CD4-positive, alpha-beta T cell treated with Interleukin-17A for 1 hour (primary cell): ENCODE measurements at places on chromosomes 1 and 21.

DNA sequence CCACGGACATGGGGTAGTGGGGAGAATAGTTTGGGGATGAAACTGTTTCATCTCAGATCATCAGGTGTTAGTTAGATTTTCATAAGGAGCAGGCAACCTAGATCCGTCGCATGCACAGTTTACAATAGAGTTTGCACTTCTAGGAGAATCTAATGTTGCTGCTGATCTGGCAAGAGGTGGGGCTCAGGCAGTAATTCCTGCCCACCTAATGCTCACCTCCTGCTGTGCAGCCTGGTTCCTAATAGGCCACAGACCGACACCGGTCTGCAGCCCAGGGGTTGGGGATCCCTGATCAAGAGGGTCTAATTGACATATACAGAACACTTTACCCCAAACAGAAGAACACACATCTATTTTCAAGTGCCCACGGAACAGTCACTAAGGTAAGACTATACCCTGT is 275.1 kb downstream of the PTPRU start:
- DNase-seq: no peak

- no peak for DNase-seq
Observed at GRCh38 chr21:41979751-41980369, 26.0 kb upstream of the C2CD2 start.

DNA sequence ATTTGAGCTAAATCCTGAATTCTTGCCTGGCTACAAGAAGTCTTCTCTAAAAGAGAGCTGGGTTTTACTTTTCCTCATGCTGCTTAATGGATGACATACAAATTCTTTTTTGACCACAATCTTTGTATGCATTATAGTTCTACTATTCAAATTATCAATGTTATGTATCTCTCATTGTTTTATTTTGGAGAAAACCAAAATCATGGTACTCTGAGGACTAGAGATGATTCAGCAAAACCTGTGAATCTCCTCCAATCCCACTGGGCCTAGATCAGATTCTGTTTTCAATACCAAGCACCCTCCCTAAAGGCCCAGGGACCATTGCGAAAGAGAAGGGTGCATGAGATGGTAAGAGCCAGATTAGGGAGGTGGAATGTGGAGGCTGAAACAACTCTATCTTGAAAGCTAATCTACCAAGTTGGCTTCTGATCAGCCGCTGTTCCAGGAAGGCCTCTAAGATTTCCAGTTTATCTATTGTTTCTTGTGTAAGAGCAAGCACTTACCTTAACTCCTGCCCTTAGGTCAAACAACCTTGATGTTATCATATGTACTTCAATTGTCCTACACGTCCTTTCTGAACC is 547.2 kb downstream of the PLPP3 start:
- DNase-seq: no peak

DNA sequence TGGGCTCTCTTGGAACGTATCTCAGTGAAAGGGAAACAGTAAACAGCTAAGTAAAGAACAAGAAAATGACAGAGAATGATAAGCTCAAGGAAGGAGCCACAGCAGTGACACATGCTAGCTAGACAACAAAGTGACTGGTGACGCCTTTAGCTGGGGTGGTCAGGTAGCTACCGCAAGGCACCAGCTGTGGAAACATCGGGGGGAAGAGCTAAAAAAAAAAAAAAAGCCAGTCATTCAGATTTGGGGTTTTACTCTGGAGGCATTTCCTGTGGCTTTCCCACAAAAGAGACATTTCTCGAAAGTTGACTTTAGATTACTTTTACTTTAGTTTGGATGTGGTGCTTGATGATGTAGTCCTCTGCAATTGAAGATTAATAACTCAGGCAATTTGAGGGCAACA is 2.1 kb downstream of the FHAD1 start:
- peak; percentile 63 for DNase-seq

GRCh38 chr1:77322061-77322900 is 40.5 kb downstream of the AK5 start:
- no peak for DNase-seq

GRCh38 chr1:169043823-169044222 is 62.7 kb upstream of the ATP1B1 start:
- no peak for DNase-seq

- DNase-seq: no peak
Observed at GRCh38 chr1:48073798-48074530, 76.8 kb upstream of the TRABD2B start.

- DNase-seq: peak; percentile 8
Observed at GRCh38 chr1:43530483-43531106, at the start of gene PTPRF. PTPRF (plus strand) TSS chr1:43530883; CDS start chr1:43545076, 14,193 bp downstream.

GRCh38 chr21:16302851-16303282 is 573.1 kb downstream of the USP25 start:
- no peak for DNase-seq

GRCh38 chr21:44617071-44617501 is 5.2 kb downstream of the KRTAP10-8 start:
- DNase-seq: no peak

GRCh38 chr21:35256468-35256988 is 207.4 kb upstream of the RUNX1 start:
- no peak for DNase-seq

DNA sequence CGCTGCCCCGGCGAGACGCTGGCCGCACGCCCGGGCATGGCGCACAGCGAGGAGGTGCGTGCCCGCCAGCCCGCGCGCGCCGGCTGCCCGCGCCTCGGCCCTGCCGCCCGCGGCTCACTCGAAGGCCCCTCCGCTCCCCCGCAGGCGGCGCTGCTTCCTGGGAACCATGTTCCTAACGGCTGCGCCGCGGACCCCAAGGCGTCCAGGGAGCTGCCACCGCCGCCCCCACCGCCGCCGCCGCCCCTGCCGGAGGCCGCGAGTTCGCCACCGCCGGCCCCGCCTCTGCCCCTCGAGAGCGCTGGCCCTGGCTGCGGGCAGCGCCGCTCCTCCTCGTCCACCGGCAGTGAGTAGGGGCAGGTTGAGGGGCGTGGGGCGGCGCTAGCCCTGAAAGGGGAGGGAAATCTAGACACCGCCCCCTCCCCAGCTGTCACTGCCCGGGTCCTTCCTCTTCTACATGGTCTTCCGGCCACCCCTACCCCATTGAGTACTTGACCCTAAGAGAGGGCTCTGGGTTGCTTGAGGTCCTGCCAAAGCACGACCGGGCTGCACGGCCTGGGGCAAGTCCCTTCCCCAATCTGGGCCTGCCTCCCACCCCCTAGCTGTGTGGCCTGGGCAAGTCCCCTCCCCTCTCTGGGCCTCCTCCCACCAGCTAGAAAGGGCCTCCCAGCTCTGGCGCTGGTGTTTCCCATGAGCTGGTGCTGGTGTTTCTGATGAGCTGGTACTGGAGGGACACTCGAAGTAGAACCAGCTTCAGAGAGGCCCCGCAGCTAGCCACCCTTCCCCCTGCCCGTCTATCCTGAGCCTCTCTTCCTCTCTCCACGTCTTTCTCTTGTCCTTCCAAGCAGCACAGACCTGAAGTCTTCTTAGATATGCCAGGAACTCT is 17.0 kb downstream of the TNFRSF25 start:
- peak; percentile 43 for DNase-seq

DNA sequence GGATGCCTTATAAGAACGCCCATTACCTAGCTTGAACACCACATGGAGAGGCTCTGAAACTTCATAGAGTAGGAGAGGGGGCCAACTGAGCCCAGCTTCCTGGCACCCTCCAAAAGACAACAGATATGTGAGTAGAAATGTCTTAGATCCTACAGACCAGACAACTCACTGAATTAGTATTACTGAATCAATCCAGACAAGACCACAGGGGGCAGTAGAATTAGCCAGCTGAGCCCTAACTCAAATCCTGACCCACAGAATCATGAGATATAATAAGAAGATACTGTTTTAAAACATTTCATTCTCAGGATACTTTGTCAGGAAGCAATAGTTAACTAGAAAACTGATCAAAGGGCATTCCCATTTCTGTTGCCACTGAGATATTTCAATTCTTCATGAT is 45.8 kb upstream of the C1orf21 start:
- DNase-seq: no peak

DNA sequence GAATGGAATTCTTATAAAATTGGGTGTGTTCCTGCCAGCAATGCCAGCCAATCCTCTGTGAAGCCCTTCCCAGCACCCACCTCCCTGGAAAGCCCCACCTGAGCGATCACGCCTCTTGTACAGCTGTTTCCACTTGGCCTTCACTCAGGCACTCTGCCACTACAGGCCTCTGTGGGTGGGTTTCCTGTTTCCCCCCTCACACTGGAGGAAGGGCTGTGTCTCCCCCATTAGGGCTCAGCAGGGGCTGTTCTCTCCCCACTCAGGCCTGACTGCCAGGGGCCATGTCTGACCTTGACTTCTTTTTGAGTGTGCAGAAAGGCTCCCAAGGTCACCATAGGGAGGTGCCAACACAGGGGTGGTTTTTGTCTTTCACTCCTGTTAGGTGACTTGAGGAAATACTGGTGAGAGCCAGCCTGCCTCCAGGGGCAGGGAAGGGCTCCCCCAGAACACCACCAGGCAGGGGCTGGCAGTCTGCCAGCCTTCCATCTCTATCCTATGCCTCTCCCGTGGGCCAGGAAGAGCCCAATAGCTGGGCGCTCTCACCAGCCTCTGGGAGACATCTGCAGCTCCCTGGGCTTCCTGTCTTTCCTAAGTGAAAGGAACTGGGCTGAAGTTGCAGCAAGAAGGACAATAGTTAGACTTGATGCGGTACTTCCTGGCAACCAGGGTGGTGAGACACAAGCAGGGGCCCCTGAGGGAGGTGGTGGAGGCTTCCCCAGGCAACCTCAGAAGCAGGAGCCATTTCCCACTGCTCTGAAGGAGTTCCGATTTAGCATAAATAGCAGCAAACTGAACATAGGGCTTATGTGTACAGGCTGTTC is 49.1 kb downstream of the ELK4 start:
- peak; percentile 8 for DNase-seq

GRCh38 chr1:229209816-229210215 is 61.1 kb upstream of the RAB4A start:
- DNase-seq: no peak

DNA sequence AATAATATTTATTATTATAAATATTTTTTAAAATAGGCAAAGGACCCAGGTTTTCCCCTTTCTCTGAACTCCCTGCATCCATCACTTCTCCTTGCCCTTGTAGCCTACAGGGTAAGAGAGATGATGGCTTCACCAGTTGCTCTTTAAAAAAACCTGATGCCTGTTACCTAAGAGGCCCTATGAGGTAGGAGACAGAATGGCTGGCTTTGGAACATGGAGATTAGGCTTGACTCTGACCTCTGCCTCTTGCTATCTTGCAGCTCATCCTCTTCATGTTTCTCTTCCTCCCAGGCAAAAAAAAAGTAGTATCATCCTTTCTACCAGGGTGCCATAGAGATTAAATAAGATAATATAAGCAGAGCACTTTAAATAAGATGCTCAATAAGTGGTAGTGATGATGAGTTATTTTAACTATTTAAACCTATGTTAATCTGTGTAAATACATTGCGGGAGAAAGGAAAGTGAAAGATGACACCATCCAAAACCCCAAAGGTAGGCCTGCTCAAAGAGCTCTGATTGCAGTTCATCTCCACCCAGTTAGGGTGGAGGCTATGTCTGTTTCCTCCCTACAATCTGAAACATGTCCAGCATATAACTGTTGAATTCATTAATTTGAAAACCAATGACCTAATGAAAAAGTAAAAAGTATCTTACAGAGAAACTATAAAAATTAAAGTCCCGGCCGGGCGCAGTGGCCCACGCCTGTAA is 51.8 kb downstream of the RGS2 start:
- DNase-seq: no peak

GRCh38 chr1:205961991-205962820 is 18.9 kb upstream of the SLC26A9 start:
- no peak for DNase-seq

- no peak for DNase-seq
Observed at GRCh38 chr1:154736841-154737240, 128.9 kb upstream of the ADAR start.

DNA sequence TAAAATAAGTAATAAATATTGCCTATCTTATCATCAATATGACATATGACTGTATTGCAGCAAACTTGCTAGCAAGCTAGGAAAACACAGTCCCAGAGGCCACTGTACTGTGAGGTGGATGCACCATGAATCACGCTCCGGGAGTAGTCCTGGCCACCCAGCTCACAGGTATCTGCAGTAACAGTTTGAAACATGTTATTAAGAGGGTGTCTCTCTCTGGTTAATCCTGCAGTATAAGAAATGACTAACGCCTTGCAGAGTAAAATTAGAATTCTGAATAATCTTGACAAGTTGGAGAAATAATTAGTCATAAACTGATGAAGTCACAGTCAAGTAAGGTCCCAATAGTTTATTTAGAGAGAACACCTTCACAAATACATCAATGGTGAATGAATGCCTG is 34.0 kb upstream of the DPT start:
- no peak for DNase-seq

DNA sequence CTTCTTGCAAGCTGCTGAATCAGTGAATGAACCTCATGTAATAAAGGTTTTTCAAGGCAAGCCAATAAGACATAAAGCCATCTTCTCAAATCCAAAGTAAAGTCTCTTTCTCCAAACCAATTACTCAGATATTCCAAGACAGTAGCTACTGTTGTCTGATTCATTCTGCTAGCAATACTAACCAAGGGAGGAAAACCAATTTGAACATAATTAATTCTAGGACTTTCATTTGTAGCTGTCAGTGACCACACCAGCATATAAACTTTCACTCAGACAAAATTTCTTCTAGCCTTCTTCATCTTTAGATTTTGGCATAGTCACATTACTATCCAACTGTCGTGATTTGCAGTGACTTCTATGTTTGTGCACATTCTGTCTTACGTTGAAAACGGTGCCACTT is 10.5 kb upstream of the INTS3 start:
- DNase-seq: no peak

GRCh38 chr1:101653482-101653946 is 343.2 kb downstream of the OLFM3 start:
- DNase-seq: no peak

- no peak for DNase-seq
Observed at GRCh38 chr21:34684174-34684876, 15.5 kb downstream of the CLIC6 start.

GRCh38 chr1:117493906-117494305 is 111.9 kb upstream of the TENT5C start:
- DNase-seq: no peak
